ENCODE measurements at places on chromosomes 5 and 9. TPM values are rescaled to one million over a fixed set of nuclear protein-coding genes. Genes with fewer than 3 reads are reported as not detected.

Gene MLANA
- total RNA-seq = not detected

Gene KIF24
- 3.4 TPM for total RNA-seq

Gene TSTD2
- total RNA-seq = 11.2 TPM

Gene SLC27A4
- total RNA-seq = 43.0 TPM

Gene GRM6
- not detected for total RNA-seq

Gene PRDM9
- total RNA-seq = not detected

Gene DMRT3
- total RNA-seq = not detected

Gene SHB
- 37.8 TPM for total RNA-seq

Gene ANKRD31
- total RNA-seq = 0.05 TPM

Gene SLC6A3
- total RNA-seq = 0.15 TPM

Gene CDKN2AIPNL
- total RNA-seq = 47.1 TPM

Gene IFNA13
- total RNA-seq = not detected

Gene FGF1
- 0.30 TPM for total RNA-seq

Gene CBY3
- total RNA-seq = not detected

Gene PCYOX1L
- 2.5 TPM for total RNA-seq

Gene RNF183
- 0.09 TPM for total RNA-seq

Gene SOX30
- total RNA-seq = 0.06 TPM

Gene ITGA1
- total RNA-seq = 1.2 TPM

Gene CATSPER3
- 0.67 TPM for total RNA-seq

Gene MPDZ
- 12.5 TPM for total RNA-seq

Gene ADRA1B
- total RNA-seq = 11.2 TPM

Gene RANBP3L
- total RNA-seq = not detected

Gene RELL2
- total RNA-seq = 3.7 TPM

Gene NR5A1
- total RNA-seq = not detected

Gene PHYHD1
- total RNA-seq = not detected

Gene MAML1
- total RNA-seq = 17.2 TPM

Gene TIMD4
- total RNA-seq = 1.3 TPM

Gene PCDHA6
- not detected for total RNA-seq

Gene NDST1
- 60.8 TPM for total RNA-seq

Gene C5orf58
- total RNA-seq = not detected

Gene ZDHHC11
- total RNA-seq = 14.6 TPM

Gene PCDHA7
- total RNA-seq = 0.08 TPM

Gene FSTL4
- total RNA-seq = 4.8 TPM

Gene LHX3
- total RNA-seq = 0.07 TPM

Gene CPEB4
- 9.0 TPM for total RNA-seq

Gene ARL14EPL
- total RNA-seq = 0.19 TPM

Gene SHOC1
- not detected for total RNA-seq

Gene DDX4
- not detected for total RNA-seq

Gene HTR4
- not detected for total RNA-seq

Gene POC5
- total RNA-seq = 9.5 TPM

Gene STPG3
- not detected for total RNA-seq

Gene MARCOL
- not detected for total RNA-seq

Gene IL3
- not detected for total RNA-seq

Gene OR1L8
- not detected for total RNA-seq

Gene CD274
- 2.0 TPM for total RNA-seq

Gene DBH
- not detected for total RNA-seq

Gene SV2C
- not detected for total RNA-seq

Gene IRX1
- not detected for total RNA-seq

Gene ESM1
- not detected for total RNA-seq

Gene RORB
- total RNA-seq = not detected

Gene GEMIN5
- total RNA-seq = 23.3 TPM

Gene AGXT2
- total RNA-seq = not detected

Gene SLC36A1
- 10.7 TPM for total RNA-seq

Gene MCIDAS
- total RNA-seq = 3.1 TPM

Gene TMC1
- total RNA-seq = 0.20 TPM

Gene ZSWIM6
- total RNA-seq = 5.7 TPM

Gene IL33
- 0.83 TPM for total RNA-seq

Gene RLN2
- total RNA-seq = 0.24 TPM

Gene ZNF462
- 5.6 TPM for total RNA-seq

Gene LIFR
- 6.5 TPM for total RNA-seq
